NAMALWA (cell line): ENCODE measurements at places on chromosomes 5 and 9.
A peak's percentile ranks its signal among the peaks of the same experiment; 100 is the strongest.

- peak; percentile 94 for DNase-seq
These were observed at the start of the genes CENPP and NOL8 for GRCh38 chr9:92325269-92325990. Gene CENPP, plus strand, starts transcription at chr9:92325953. Gene NOL8, minus strand, starts transcription at chr9:92325350. Its CDS starts 1,189 bp downstream, at chr9:92324161.

- DNase-seq: no peak
These were observed 209.9 kb upstream of the DMRT1 start for GRCh38 chr9:631596-631995.

DNA sequence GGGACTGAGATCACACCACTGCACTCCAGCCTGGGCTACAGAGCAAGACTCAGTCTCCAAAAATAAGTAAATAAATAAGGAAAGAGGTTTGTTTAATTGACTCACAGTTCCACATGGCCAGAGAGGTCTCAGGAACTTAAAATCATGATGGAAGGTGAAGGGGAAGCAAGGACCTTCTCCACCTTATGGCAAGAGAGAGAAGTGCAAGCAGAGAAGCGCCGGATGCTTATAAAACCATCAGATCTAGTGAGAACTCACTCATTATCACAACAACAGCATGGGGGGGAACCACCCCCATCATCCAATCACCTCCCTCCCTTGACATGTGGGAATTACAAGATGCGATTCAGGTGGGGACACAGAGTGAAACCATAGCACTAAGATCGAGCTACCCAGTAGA lies 22.8 kb upstream of the RGMB start:
- DNase-seq: peak; percentile 61

DNA sequence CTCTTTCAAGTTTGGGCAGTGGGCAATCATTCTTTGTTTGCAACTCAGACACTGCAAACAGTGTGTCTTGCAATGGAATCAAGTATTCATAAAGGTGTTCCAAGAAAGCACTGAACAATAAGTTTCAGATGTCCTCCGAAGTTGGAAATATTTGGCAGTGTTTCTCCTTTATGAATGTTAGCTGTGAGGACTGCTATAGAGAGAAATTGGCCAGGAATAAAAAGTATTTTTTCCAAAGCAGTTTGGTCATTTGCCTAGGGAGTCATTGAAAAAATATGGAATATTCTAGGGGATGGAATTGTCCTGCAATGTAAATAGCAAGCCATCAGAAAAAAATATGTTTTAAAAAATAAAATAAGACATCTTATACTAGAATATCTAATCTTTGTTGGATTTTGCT lies 688.6 kb upstream of the SEMA6A start:
- DNase-seq: no peak

DNA sequence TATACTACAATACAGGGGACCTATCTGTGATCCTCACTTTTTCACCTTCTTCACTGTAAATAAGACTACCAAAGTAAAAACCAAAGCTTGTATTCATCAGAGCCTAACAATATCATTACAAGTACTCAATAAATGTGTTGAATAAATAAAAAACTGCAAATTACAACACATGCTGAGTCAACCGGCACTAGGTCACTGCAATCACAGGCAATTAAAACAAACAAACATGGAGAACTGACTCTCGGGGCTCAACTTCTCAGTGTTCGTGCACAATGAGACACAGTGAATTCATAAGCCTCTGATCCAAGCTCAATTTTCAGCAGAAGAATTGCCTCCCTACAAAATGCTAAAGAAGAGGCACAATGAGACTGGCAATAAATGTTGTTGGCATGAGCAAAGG lies 69.2 kb downstream of the CDK5RAP2 start:
- no peak for DNase-seq

DNA sequence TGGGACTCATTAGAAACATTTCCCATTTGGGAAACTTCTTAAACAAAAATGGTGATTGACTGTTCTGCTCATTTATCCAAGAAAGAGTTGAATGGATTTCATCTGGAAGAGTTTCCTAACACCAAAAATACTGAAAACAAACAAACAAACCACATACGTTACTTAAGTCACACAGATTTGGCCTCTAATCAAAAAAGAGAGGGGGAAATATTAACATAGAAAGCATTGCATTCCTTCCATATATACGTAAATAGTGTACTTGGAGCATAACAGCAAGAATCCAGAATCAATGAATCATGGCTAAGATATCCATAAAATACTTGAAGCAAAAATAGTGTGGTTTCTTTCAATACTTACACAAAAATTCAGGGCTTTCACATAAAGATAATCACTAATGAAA lies 189.8 kb upstream of the MAP3K1 start:
- no peak for DNase-seq

DNA sequence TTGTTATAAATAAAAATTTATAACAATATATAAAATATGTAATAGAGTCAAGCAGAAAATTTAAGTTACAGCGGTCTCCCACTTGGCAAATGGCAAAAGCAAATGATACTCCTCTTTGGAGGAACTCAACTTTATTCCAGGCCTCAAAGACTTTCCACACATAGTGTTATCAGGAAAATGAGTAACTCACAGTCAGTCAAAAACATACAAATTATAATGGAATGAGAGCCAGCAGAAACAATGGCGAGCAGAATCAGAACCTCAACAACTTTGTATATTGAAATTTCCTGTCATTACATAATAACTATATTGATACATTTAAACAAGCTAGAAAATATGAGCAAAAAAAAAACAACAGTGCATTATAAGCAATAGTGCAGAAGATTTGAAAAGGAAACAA lies 45.2 kb downstream of the ABLIM3 start:
- no peak for DNase-seq

GRCh38 chr9:127451608-127451857 lies 223 bp downstream of the LRSAM1 start:
- DNase-seq: peak; percentile 59
